ENCODE measurements at places on chromosomes 2 and 18.
A peak's percentile ranks its signal among the peaks of the same experiment; 100 is the strongest.

- no peak for DNase-seq
Observed at GRCh38 chr18:1846640-1847039, 724.7 kb downstream of the METTL4 start.

GRCh38 chr18:36608107-36608506 is 220.7 kb downstream of the TPGS2 start:
- no peak for DNase-seq

GRCh38 chr2:64237266-64237665 is 93.0 kb upstream of the PELI1 start:
- no peak for DNase-seq

DNA sequence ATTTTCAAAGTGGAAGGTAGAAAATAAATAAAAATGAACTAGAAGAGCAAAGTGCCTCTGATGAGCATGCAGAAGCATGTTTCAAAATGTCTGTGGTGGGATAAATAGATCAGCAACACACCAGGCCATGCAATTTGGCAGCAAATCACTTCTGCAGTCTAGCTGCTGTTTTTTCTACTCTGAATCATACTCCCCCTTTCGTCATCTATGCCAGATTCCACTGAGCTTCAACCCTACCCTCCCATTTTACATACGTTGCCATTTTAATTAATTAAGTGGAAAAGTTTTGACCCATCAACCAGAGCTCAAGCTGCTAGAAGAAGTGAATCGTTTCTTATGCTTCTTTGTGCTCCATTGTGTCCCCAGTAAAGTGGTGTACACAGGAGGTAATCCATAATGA is 79.3 kb downstream of the NRXN1 start:
- no peak for DNase-seq

GRCh38 chr2:12412898-12413305 is 303.8 kb upstream of the TRIB2 start:
- DNase-seq, result no peak

DNA sequence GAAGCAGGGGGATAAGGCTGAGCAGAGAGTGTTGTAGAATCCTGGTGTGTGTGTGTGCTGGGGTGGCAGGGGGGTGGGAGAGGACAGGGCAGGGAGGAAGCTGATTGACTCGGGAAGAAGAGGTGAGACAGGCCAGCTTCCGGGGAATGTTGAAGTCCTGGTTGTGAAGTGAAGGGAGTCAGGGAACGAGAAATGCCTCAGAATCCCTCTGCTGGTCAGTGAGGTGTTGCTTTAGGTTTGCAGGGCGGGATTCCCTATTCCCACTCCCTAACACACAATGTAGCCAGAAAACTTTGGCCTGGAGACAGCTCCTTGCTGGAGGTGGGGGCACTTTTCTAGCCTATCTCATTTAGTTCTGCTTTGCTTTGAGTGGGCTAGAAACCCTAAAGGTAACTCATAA is 265.1 kb downstream of the HAUS1 start:
- DNase-seq, result no peak

- no peak for DNase-seq
Observed at GRCh38 chr2:67994716-67995115, 68.1 kb downstream of the C1D start.

DNA sequence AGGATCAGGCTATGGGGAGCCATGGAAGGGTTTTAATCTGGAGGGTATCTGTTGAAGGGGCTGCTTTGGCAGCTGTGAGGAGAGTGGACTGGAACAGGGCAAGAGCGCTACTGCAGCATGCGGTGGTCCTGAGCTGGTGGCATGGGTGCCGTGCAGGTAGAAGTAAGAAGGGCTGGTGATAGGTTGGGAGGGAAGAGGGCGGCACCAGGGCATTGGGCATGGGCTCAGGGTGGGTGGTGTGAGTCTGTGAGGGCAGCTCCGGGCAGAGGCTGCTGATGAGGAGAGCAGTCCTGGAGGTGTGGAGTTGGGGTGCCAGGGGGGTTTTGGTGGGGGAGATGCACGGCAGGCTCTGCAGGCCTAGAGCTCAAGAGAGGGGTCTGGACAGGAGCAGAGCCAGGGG is 2.1 kb downstream of the ACTG2 start:
- DNase-seq, result no peak

DNA sequence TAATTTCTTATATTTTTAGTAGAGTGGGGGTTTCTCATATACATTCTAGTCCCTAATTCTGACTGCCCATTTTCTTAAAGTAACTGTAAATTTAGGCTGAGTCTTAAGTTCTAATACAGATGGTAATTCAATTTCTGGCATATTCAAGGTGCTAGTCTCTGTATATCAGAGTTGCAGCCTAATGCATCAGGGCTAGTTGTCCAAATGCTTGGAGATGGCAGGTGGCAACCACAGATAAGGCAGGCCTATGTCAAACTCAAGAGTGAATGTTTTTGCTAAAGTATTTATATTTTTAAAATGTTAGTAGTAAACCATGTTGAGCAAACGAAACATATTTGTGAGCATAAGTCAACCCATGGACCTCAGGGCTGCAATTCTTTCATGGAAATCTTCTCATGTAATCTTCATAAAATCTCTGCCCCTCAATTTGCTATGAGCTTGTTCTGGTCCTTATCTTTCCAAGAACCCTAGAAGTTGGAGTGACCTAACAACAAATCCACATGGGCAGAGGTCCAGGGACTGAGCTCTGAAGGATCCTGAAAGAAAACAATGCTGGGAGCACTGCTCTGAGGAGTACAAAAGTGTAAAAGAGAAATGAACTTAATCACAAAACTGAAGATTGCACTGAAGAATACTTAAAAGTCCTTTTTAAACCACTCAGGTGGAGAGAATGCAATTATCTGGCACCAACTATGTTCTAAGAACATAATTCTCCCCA is 27.3 kb upstream of the DSC2 start:
- no peak for DNase-seq

DNA sequence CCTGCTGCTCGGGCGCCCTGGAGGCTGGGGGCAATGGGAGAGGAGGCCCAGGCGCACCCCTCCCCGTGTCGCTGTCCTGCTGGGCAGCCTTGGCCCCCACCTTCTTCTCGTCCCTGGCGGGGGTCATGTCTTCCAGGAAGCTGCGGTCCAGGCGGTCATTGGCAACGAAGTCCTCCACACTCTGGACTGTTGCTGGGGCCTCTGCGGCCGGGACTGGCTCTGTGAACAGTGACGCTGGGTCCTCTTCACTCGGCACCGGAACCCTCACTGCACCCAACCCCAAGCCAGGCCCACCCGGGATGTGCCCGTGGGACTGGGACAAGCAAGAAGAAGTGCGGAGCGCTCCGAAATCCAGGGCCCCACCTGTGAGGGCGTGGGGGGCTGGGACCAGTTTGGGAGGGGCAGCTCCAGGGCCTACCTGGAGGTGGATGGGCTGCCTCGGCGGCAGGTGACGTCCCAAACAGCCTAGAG is 308.0 kb downstream of the CCDC74A start:
- DNase-seq, result no peak

DNA sequence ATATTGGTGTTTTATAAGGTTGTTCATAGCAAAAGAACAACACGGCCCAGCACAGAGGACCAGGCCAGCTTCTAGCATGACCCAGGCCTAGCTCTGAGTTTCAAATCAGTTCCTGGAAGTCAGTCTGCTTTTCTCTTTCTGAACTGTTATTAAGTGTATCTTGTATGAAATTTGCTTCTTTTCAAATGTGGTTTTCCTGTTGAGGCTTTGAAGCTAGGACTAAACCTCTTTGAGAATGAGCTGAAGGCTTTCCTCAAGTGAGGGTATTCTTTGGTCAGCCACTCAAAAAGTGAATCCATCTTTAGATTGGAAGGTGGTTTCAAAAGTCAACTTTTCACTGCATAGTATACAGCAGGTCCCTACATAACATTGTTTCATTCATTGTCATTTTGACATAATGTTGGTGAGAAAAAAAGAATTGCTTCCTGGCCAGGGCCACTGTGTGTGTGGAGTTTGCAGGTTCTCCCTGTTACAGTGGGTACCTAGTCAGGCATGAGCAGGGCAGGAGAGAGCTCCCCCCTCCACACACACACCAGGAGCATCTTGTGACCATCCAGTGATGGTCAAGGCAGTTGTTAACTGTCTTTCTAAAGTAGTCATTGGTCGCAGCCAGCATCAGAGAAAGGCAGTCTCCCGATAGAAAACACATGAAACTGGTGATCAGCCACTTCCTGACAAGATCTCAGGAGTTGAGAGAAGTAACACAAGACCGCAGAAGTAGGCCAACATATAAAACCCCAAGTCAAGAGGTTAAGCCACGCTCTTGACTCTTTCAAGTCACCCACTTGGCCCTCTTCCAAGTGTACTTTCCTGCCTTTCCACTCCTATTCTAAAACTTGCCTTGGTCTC is 6.7 kb upstream of the ACAA2 start:
- no peak for DNase-seq

- DNase-seq, result no peak
Observed at GRCh38 chr2:68741238-68741637, 6.6 kb downstream of the ARHGAP25 start.

GRCh38 chr2:111117598-111118480 is 2.9 kb upstream of the BCL2L11 start:
- DNase-seq, result no peak

DNA sequence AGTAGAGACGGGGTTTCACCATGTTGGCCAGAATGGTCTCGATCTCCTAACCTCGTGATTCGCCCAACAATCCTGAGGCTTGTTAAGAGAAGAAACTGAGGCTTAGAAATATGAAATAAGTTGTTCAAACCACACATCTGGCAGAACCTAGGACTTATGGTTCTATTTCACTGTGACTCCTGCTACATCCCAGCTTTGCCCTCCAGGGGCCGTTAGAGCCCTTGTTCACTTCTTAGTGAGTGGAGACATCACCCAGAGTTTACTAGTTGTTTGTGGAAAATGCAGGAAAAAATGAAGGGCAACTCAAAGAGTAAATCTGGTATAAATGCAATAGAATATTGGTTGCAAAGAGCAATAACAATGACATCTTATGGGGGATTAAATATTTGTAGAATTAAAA is 43.9 kb downstream of the MARCHF4 start:
- no peak for DNase-seq

DNA sequence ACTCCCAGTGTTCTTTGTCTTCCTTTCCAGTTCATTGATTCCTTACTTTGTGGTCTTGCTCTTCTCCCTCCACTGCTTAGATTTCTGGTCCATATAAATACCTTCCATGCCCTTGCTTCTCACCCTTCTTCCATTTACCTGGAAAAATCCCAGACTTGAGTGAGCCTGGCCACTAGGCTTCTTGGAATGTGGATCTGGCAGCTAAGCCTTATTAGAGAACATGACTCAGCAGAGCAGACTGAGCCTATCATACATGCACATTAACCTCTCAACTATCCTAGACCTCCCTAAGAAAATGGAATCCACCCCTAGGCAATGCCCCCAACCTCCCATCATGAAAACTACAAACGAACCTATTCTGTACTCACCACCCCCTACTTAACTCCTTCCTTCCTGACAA is 127.7 kb downstream of the RHBDD1 start:
- DNase-seq, result no peak

DNA sequence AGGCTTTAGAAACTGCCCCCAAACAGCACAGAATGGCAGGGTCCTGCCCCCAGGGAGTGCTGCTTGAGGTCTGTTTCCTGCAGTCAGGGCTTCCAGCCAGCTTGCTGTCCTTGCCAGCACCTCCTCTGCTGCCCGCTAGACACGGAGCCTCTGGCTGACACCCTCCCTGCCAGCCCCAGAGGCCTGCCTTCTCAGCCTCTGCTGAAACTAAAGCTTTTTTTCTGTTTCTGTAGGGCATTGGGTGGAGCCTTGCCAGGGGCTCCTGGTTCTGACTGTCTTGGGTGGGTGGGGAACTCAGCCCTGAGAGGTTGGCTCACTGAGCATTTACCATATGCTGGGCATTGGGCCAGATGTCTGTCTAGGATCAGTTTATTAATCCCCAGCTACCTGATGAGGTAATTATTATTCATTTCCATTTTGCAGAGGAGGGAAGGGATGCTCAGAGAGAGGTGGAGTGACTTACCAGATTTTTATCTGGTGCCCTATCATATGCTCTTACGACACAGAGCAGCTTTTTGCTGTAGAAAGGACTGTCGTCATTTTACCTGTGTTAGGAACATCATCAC is 35.4 kb downstream of the INPP4A start:
- DNase-seq, result peak; percentile 75

- DNase-seq, result peak; percentile 13
Observed at GRCh38 chr2:101930019-101930418, 61.7 kb upstream of the IL1R2 start.

DNA sequence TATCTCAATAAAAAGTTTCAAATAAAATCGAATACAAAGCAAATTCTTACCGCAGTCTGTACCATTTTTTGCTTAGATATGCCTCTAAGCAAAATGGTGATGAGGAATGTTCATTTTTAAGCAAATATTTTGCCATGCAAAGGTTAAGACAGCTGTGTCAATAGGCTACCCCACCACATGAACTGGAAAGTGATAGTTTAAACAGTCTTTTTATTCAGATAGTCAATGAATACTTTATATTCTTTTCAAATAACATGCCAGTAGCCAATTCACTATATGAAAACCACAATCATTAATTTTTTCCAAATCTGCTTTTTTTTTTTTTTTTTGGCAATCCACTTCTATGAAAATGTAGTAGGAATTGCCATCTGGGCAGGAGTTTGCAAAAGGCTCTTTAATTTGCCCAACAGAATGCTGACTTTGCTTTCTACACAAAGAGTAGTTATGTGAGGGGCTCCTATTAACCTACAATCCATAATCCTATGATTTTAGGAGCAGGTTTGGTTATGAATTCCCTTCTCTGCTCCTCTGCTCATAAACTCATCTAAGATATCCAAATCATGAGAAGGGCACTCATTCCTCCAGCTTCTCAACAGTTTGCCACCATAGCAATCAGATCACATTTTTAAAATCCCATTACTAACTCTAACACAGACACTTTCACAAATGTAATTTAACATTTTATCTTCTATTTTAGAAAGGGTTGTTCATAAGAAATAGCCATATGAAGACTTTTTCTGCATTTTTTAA is 69.2 kb downstream of the SLC40A1 start:
- no peak for DNase-seq

GRCh38 chr2:143807192-143807591 is 678.0 kb downstream of the ARHGAP15 start:
- DNase-seq, result no peak

GRCh38 chr2:237218756-237219155 is 133.1 kb downstream of the COPS8 start:
- DNase-seq, result no peak

DNA sequence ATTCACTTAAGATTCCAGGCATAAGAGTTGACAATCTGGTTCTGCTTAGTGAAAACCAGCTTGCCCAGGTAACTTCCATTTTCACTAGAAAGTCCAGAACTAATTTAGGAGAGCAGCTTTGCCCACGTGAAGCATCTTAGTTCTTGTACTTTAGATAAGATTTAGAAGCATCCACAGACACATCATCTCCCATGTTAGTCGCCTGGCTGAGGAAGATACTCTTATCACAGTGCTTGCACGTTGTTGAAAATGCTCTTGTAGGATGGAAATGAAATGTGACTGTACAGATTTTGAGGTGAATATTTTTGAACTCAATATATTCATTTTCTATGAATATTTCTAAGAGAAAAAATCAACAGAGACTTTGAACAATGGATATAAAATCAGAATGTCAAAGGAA is 159.7 kb downstream of the SOCS6 start:
- DNase-seq, result no peak

- no peak for DNase-seq
Observed at GRCh38 chr2:207041279-207041678, 102.0 kb downstream of the CPO start.

GRCh38 chr2:46878886-46879285 is 36.7 kb downstream of the MCFD2 start:
- DNase-seq, result no peak
